Fibroblast of skin of right quadriceps (primary cell): ENCODE measurements at places on chromosomes 5 and 9.

DNA sequence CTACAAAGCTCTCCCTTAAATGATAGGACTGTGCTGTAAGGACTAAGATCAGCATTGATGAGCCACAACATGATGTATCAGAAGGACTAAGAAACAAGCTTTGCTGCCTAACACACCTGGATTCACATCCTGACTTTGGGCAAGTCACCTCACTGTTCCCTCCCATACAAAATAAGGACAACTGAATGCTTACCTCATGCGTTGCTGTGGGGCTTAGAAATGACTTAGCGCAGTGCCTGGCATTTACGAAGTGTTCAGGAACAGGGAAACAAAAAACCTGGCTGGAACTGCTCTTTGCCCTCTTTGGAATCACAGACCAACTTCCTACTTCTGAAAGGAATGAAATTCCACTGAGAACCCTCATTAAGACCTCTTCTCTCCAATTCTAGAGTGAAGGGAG, 113.7 kb downstream of the BAAT start:
- DNase-seq: no peak

GRCh38 chr5:148820461-148821395, 5.7 kb upstream of the ADRB2 start:
- DNase-seq: peak; percentile 40

GRCh38 chr9:18173923-18174322, 300.0 kb upstream of the ADAMTSL1 start:
- DNase-seq: no peak

- peak; percentile 97 for DNase-seq
These were observed 45.7 kb upstream of the ORM1 start for GRCh38 chr9:114276908-114277821.

DNA sequence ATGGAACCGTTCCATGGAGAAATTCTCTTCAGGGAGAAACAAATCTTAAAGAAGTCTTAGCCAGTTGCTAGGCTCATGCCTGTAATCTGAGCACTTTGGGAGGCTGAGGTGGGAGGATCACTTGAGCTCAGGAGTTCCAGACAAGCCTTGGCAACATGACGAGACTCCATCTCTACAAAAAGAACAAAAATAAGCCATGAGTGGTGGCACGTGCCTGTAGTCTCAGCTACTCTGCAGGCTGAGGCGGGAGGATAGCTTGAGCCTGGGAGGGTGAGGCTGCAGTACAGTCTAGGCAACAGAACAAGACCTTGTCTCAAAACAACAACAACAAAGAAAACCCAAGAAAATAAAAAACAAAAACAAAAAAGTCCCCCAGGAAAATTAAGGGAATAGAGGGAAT, 8.2 kb downstream of the HSPB3 start:
- no peak for DNase-seq

- no peak for DNase-seq
These were observed 252.6 kb downstream of the MED10 start for GRCh38 chr5:6125781-6126180.

- no peak for DNase-seq
These were observed 592.8 kb downstream of the CSNK1G3 start for GRCh38 chr5:124104821-124105220.

DNA sequence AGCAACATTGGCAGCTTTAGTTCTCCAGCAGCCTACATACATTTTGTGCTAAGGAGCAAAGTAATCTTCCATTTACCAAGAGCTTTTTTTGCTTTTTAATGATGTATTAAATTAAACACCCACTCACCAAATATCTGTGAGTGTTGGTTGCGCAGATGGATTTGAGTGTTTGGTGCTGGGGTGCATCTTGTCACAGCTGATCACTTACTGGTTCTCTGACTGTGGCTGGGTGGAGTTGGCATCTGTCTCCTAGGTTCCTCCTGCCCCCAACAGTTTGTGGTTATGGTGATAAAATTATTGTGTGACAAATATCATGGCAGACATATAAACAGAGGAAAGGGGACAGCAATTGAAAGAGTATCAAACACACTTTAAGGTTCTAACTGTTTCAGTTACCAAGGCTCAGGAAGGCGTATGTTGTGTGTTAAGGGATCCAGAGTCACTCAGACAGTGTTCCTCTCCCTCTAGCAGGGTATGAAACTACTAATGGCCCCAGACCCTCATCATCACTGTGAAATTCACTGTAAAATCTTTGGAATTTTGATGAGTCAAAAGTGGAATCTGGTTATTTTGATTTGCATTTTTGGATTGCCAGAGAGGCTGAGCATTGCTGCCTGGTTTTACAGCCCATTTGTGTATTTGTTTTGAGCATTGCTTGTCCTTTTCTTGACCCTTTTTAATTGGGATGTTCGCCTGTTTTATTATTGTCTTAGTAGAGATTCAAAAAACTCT, 81.7 kb downstream of the PDE8B start:
- DNase-seq: peak; percentile 85

DNA sequence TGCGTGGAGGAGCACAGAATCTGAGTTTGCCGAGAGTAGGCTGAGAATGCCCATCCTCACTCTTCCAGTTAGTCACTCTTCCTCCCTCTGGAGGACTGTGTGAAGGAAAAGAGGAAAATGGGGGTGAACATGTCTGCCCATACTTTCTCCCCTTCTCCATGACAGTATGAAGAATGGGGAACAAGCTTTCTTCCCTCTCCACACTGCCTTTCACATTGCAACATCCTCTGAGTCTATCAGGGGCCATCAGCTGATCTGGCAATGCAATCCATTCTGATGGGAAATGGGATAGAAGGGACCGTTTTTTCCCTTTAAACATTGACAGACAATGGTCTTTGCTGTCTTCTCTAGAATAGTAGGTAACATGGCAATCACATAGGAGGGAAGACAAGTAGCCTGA, 56.8 kb downstream of the UGCG start:
- DNase-seq: no peak

- no peak for DNase-seq
These were observed 149.7 kb downstream of the FGF18 start for GRCh38 chr5:171569065-171569712.

DNA sequence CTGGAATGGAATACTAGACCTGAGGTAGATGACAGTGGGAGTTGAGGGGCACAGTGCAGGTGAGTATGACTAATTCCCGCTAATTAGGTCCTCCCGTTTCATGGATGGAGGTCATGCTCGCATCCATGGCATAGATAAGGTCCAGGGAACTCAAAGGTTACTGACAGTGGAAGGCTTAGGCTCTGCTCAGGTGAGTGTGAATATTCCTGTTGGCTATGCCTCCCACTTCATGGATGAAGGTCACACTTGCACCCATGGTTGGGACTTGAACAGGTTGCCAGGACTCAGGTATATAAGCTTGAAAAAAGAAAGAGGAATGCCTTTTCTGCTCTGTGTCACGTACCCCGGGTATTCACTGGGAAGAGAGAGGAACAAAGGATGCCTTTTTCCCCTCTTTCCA, 19.8 kb upstream of the UNC13B start:
- no peak for DNase-seq

- DNase-seq: no peak
These were observed 158.7 kb downstream of the NMUR2 start for GRCh38 chr5:152246401-152246800.

DNA sequence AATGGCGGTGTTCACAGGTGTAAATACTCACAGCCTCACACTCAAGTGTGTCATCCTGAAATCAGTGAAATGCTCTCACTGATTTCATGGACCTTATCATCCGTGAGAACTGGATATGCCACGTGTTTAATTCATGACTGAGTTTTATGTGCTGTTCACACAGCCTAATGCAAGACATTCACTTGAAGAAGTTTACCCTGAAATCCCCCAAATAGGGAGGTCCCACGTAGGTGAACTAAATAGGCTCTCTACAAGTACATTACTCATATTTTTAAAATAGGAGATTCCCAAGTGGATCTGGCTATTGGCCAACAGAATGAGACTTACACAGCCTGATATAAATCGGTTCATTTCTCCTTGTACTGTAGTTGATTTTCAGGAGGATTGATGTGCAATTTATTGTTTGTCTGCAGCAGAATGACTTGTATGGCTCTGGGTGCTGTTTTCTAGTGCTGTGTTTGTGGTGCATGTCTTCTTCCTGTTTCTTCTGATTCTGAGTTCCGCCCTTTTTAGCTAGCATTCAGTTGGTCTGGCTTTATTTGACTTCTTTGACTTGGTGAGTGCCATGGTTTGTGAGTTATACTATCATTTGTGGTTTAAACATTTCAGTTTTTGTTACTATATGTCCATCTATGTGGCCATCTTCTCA, 25.1 kb downstream of the TRIO start:
- DNase-seq: peak; percentile 61

DNA sequence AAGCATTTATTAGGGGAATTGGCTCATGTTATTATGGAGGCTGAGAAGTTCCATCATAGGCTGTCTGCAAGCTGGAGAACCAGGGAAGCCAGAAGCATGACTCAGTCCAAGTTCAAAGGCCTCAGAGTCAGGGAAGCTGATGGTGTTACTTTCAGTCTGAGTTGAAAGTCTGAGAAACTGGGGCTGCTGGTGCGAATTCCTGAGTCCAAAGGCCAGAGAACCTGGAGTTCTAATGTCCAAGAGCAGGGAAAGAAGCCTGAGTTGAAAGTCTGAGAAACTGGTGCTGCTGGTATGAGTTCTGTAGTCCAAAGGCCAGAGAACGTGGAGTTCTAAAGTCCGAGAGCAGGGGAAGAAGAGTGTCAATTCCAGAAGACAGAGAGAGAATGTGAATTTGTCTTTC, 641.1 kb downstream of the ISL1 start:
- DNase-seq: no peak

- DNase-seq: peak; percentile 66
These were observed 59.1 kb upstream of the IER5L start for GRCh38 chr9:129237164-129237611.

DNA sequence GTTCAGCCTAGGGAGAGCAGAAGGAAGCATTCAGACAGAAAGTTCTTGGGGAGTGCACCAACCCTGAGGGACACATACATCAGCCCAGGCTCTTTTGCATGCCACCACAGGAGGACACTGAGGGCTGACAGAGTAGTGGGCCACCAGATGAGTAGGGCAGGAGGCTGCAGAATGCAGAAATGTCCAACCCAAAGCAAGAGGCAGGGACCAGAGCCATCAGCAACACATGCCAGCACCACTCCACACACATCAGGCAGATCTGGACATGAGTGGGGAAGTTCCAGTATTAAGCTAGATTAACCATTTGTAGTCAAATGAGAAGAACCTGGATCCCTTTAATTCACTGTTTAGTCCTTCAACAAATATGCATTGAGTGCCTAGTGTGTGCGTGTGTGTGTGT, 35.7 kb upstream of the OTULINL start:
- DNase-seq: no peak

DNA sequence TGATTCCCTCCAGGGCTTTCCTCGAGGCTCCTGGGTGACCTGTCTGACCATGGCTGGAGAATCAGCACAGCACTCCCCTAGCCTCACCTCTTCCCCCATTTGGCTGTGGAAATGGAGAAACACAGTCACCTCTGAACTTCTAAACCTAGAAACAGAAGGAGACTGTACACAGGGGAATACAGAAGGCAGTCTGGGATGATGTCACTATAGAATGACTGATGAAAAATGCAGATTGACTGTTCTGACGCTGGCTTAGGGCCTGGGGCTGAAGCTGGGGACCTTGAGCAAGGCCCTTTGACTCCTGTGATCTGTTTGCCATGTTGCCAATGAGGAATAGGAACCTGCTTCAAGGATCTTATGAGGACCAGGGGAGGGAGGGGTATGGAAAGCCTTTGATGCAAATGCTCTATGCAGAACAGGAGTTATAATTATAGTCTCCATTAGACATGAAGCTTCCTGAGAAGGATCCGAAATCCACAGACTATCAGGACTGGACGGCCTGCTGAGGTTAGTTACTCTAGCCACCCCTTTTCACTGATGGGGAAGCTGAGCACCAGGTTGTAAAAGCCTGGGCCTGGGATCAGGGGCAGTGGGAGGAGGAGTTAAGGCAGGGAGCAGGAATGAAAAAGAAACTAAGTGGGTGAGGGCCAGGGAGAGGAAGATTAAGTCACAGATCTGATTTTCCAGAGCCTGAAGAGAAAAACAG, 24.4 kb upstream of the ANXA6 start:
- no peak for DNase-seq

DNA sequence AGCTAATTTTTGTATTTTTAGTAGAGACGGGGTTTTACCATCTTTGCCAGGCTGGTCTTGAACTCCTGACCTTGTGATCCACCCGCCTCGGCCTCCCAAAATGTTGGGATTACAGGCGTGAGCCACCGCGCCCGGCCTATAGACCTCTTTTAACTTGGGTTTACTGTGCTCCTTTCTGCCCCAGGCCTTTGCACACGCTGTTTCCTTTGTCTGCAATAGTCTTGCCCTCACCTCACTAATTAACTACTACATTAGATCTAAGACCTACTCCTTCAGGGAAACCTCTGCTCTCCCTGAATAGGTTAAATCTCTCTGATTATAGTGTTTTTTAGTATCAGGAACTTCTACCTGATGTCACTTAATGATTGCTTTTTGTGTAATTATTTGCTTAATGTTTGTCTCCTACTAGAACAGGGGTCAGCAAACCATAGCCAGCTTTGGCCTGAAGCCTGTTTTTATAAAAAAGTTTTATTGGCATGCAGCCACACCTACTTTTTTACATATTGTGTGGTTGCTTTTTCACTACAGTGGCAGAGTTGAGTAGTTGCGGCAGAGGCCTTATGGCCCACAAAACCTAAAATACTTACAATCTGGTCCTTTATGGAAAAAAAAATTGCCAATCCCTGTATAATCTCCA, 31.2 kb upstream of the TLE1 start:
- DNase-seq: no peak

GRCh38 chr5:164013077-164013670, 507.8 kb downstream of the MAT2B start:
- peak; percentile 82 for DNase-seq

- no peak for DNase-seq
These were observed 553.1 kb upstream of the TUSC1 start for GRCh38 chr9:26231391-26231790.

DNA sequence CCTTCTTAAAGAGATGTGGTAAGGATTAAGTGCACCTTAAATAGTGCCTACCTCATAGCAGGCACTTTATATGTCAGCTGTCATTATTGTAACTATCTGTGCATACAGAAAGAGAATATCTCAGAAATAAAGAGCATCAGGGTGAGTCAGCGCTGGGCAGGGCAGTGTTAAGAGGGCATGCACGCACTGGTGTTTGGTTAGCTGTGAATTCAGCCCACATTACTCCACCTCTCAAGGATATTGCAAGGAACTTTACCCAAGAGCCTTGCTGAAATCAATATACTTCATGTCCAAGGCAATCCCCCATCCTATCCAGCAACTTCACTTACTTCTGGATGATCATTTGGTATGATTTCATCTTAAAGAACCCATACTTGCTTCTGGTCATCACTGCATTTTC, 300.9 kb downstream of the NTRK2 start:
- DNase-seq: no peak
